ENCODE measurements at places on chromosomes 5 and 9.

- no peak for DNase-seq
Measured at GRCh38 chr5:111131356-111131755, 39.2 kb downstream of the WDR36 start.

- DNase-seq, result no peak
Measured at GRCh38 chr9:112179816-112180215, 4.7 kb upstream of the SUSD1 start.

GRCh38 chr5:133348406-133348805 lies 263.9 kb downstream of the FSTL4 start:
- no peak for DNase-seq

GRCh38 chr5:147098233-147098790 lies 136.5 kb upstream of the STK32A start:
- DNase-seq, result peak; percentile 15

GRCh38 chr9:117178596-117179375 lies 236.1 kb downstream of the ASTN2 start:
- DNase-seq, result no peak

DNA sequence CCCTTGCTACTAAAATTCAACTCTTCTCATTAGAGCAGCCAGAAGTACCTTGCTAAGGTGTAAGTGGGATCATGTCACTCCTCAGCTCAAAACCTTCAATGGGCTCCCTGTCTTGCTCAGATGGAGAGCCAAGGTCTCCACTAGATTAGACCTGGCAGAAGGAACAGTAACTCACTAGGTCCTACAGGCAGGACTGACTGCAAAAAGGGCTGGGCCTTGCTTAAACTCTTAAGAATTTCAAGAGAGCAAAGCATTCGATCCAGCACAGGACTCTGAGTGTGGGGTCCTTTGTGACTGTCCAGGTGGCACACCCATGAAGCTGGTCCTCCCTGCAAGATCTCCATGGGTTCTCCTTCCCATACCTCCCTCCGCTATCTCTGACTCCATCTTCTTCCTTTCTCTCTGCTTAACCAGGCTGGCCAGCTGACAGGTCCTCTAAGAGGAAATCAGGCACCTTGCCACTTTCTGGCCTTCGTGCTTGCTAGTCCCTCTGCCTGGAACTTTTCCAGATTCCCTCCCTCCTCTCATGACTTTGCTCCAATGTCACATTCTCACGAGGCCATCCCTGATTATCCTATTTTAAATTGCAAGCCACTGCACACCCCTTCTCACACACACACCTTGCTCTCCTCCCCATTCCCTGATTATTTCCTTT lies 70.2 kb downstream of the BASP1 start:
- no peak for DNase-seq

Measured in GM13976 (cell line).